Right ventricle myocardium superior (tissue), 1 donor: ENCODE measurements at places on chromosomes 4 and X.

DNA sequence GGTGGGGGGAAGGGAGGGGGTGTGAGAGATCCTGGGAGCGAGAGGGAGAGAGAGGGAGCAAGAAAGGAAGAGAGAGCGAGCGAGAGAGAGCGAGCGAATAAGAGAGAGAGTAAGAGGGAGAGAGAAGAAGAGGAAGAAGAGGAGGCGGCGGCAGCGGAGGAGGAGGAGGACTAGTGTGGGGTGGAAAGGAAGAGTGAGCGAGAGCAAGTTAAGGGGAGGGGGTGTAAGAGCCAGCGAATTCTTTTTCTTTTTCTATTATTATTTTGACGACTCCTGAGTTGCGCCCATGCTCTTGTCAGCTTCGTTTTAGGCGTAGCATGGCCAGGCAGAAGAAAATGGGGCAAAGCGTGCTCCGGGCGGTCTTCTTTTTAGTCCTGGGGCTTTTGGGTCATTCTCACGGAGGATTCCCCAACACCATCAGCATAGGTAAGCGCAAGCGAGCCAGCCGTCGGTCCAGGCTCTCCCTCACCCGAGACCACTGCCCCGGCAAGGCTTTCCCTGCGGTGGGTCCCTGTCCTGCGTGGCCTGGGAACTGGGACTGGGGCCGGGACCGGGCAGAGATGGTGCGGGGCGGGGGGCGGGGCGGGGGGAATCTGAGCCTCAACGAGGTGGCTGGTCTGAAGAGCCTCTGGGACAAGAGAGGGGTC, at the start of gene GRIA3:
GRIA3 (plus strand) TSS at position 60 of the 647 bp plus-strand sequence; CDS start at position 318, 258 bp downstream.
- DNase-seq: no peak

DNA sequence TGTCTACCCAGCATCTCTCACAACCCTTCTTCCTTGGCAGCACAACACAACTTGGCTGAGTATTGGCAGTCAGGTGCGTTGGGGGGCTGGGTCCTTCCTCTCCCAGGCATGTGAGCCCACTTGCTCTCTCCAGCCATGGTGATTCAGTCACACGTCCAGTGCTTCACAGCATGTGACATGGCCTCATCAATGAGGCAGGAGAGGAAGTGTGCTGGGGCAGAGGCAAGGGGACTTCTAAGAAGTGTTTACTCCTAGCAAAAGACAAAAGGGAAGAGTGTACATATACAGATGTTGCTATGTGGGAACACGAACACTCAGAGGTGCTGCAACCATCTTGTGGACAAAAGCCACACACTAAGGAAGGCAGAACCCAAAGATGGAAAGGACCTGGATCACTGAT, 380.8 kb downstream of the FBXW7 start:
- no peak for DNase-seq

DNA sequence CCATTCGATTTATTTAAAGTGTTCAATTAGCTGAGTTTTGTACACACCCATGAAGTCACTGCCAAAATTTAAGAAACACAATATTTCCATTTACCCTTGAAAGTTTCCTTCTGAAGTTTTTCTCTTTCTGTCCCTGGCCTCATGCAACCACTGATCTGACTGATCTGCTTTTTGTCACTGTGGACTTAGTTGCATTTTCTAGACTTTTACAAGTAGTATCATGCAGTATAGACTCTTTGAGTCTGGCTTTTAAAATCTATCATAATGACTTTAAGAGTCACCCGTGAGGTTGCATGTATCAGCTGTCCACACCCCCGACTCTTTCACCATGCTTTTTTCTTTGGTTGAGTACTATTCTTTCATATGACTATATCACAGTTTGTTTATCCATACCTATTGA, 29.0 kb upstream of the PDLIM3 start:
- DNase-seq: no peak

GRCh38 chrX:10282490-10282889, 125.7 kb downstream of the CLCN4 start:
- no peak for DNase-seq
